ENCODE measurements at places on chromosomes 1 and 21.

DNA sequence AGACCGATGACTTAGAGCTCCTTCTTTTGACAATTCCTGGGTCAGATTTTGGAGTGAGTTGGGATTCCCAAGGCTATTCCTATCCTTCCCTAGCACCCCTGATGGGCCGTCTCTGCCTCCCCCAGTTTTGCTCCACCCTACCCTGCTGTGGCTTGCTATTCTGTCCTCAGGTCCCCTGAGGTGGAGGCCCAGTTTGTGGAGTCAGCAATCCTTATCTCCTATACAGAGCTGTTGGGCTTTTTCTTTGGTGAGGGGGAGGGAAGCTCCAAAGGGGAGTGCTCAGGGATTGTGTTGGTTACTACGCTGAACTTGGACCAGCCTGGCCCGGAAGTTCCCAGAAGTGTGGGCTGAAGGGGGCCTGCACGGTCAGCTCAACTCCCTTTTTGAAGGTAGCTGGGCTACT, 7.6 kb downstream of the SESN2 start:
- no peak for DNase-seq

DNA sequence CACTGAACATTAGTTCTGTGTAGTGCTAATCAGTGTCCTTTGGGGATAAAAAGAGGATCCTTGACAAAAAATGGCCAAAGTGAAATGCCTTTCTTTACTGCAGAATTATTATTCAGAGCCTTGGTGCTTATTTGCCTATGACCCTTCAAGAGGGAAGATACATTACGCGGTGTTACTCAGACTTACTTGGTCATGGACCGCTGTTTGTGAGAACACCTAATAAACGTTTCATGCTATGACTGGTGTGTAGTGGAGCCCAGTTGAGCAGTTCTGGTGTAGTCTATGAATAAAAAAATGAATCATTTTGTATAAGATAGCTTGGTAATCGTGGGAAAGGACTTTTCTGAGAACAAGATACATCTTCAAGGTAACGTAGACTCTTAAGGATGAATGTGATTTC, 8.3 kb downstream of the NFYC start:
- no peak for DNase-seq

DNA sequence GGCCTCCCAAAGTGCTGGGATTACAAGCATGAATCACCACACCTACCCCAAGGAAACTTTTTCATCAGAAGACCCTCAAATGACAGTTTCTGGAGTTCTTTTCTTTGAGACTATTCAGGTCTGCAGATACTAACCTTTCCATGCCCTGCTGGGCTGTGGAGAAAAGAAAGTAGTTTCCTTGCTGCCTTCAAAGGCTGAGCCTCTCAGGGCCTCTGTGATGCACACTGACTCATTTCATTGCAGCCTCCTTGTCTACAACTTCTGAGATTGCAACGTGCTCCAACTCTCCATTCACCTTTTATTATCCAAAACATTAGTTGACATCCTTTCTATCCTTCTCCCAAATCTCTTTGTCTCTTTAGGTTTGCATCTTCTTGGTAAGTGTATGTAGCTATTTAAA, 8.8 kb upstream of the SAMSN1 start:
- no peak for DNase-seq

GRCh38 chr1:64757213-64757612, 12.3 kb downstream of the RAVER2 start:
- DNase-seq, result no peak

DNA sequence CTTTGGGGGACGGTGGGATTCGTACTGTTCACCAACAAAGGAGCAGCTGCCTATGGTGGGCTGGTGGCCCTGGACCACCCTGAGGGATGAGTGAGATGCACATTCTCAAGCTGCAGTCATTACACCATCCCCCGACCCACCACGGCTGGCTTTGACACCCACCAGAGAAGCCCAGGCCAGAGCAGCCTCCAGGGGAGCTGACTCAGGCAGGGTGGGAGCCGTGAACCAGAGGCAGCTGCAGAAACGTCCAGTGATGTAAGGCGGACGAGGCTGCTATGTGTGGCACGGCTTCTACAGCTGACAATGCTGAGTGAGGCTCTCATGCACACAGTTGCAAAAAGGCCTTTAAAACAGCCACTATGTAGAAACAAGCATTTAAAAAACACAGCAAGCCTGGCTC, 40.1 kb downstream of the CHAF1B start:
- no peak for DNase-seq

GRCh38 chr1:42567038-42567437, 91.2 kb upstream of the PPIH start:
- DNase-seq, result no peak

DNA sequence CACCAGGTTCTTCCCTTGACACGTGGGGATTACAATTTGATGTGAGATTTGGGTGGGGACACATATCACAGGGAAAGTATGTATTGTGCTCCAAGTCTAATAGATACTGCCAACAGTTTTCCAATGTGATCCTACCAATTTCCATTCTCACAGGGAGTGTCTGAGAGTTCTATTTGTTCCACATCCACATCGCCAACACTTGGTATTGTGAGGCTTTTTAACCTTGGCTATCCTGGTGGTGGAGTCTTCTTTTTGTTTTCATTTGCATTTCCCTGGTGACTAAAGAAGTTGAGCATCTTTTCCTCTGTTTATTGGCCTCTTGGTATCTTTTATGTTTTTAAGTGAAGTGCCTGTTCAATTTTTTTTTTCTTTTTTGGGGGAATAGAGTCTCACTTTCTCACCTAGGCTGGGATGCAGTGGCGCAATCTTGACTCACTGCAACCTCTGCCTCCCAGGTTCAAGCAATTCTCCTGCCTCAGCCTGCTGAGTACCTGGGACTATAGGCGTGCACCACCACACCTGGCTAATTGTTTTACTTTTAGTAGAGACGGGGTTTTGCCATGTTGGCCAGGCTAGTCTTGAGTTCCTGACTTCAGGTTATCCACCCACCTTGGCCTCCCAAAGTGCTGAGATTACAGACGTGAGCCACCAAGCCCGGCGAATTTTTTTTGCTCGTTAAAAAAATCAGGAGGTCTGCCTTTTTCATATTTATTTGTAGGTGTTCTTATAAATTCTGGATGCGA, 15.9 kb upstream of the PADI1 start:
- no peak for DNase-seq

GRCh38 chr1:228046421-228047182, 35.9 kb upstream of the ARF1 start:
- DNase-seq, result no peak

DNA sequence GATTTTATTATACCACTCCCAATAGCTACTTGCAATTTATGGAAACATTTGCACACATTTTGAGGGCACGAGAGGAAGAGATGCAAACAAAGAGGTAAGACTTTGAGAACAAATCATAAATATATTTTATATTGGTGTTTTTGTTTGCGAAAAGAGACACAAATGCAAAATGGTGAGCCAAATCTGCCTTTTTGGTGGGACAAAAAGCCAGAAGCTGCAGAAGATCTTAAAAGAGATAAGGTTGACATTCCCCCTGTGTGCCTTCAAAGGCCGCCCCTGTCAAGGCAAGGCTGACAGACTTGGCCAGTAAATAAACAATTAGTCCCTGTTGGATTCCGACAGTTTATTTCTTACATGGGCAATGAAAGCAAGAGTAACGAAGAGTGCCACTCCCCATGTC, 122.8 kb downstream of the LBR start:
- DNase-seq, result no peak

- DNase-seq, result no peak
These were observed 2.3 kb downstream of the SPEN start for GRCh38 chr1:15849775-15850324.

GRCh38 chr1:164577291-164577690, 18.3 kb downstream of the PBX1 start:
- no peak for DNase-seq

Measured in stimulated activated CD8-positive, alpha-beta memory T cell treated with anti-CD3 and anti-CD28 coated beads, Interleukin-7, amount 100 ng/mL, for 24 hours (primary cell).